ENCODE measurements at places on chromosomes 12 and 14. TPM values are rescaled to one million over a fixed set of nuclear protein-coding genes. Genes with fewer than 3 reads are reported as not detected.

RBMS2 gene
- total RNA-seq, result 52.4 TPM

TSPAN19 gene
- total RNA-seq, result 0.13 TPM

AQP2 gene
- total RNA-seq, result not detected

KERA gene
- total RNA-seq, result not detected

KRT78 gene
- not detected for total RNA-seq

WSCD2 gene
- total RNA-seq, result not detected

CLEC14A gene
- 84.2 TPM for total RNA-seq

HOXC13 gene
- not detected for total RNA-seq

CCDC38 gene
- not detected for total RNA-seq

GLT1D1 gene
- total RNA-seq, result not detected

RFX4 gene
- total RNA-seq, result not detected

GPR137C gene
- 0.77 TPM for total RNA-seq

SERPINA5 gene
- 0.26 TPM for total RNA-seq

KRT1 gene
- total RNA-seq, result not detected

SNRPF gene
- 24.5 TPM for total RNA-seq

RIPK3 gene
- 1.8 TPM for total RNA-seq

SIX1 gene
- under 0.01 TPM for total RNA-seq

MDM1 gene
- 5.6 TPM for total RNA-seq

PPP1R36 gene
- 0.38 TPM for total RNA-seq

IFT81 gene
- total RNA-seq, result 5.3 TPM

CISTR gene
- not detected for total RNA-seq

MARK3 gene
- 40.4 TPM for total RNA-seq

TGFB3 gene
- 2.1 TPM for total RNA-seq

ALDH1L2 gene
- 0.13 TPM for total RNA-seq

LRRK2 gene
- total RNA-seq, result 0.13 TPM

MGST1 gene
- 9.7 TPM for total RNA-seq

MBD6 gene
- total RNA-seq, result 8.6 TPM

AVPR1A gene
- total RNA-seq, result not detected

FICD gene
- 4.5 TPM for total RNA-seq

ADCY6 gene
- 35.7 TPM for total RNA-seq

SERPINA9 gene
- total RNA-seq, result not detected

SLCO1C1 gene
- total RNA-seq, result not detected

GPR65 gene
- 0.13 TPM for total RNA-seq

MCRS1 gene
- total RNA-seq, result 52.7 TPM

PIGH gene
- total RNA-seq, result 9.2 TPM

SCYL2 gene
- total RNA-seq, result 38.8 TPM

CIROP gene
- not detected for total RNA-seq

RPGRIP1 gene
- 0.39 TPM for total RNA-seq

NTF3 gene
- total RNA-seq, result not detected

OGFOD2 gene
- total RNA-seq, result 7.6 TPM

REM2 gene
- total RNA-seq, result not detected

TAS2R9 gene
- not detected for total RNA-seq

SH2B3 gene
- total RNA-seq, result 42.0 TPM

PRH1 gene
- 10.5 TPM for total RNA-seq

EGLN3 gene
- 4.0 TPM for total RNA-seq

BCAT1 gene
- 97.5 TPM for total RNA-seq

KRT85 gene
- total RNA-seq, result not detected

MBIP gene
- 5.6 TPM for total RNA-seq

IFNG gene
- not detected for total RNA-seq

TAS2R19 gene
- total RNA-seq, result 1.7 TPM

PDZRN4 gene
- not detected for total RNA-seq

CTSG gene
- not detected for total RNA-seq

TSPAN11 gene
- total RNA-seq, result 29.3 TPM

TAS2R42 gene
- total RNA-seq, result not detected

KTN1 gene
- total RNA-seq, result 111 TPM

CCDC196 gene
- not detected for total RNA-seq

MEG3 gene
- 10.1 TPM for total RNA-seq

SIX6 gene
- total RNA-seq, result not detected

MIP gene
- total RNA-seq, result 0.26 TPM
